AG09309 (cell line): ENCODE measurements at places on chromosomes 2 and 18.

- DNase-seq, result no peak
Measured at GRCh38 chr2:23509103-23509502, 124.1 kb downstream of the KLHL29 start.

DNA sequence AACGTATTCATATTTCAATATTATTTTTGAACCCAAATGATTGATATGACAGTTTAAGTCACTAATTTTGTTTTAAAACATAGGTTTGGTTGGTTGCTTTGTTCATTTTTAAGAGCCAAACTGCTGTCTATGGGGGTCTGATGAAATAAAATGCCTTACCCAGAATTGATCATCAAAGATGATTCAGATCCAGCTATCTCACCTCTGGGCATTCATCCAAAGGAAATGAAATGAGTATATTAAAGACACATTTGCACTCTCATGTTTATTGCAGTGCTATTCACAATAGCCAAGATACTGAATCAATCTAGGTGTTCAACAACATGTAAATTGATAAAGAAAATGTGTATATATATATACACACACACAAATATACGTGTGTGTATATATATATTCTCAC is 326.9 kb upstream of the GULP1 start:
- DNase-seq, result no peak

DNA sequence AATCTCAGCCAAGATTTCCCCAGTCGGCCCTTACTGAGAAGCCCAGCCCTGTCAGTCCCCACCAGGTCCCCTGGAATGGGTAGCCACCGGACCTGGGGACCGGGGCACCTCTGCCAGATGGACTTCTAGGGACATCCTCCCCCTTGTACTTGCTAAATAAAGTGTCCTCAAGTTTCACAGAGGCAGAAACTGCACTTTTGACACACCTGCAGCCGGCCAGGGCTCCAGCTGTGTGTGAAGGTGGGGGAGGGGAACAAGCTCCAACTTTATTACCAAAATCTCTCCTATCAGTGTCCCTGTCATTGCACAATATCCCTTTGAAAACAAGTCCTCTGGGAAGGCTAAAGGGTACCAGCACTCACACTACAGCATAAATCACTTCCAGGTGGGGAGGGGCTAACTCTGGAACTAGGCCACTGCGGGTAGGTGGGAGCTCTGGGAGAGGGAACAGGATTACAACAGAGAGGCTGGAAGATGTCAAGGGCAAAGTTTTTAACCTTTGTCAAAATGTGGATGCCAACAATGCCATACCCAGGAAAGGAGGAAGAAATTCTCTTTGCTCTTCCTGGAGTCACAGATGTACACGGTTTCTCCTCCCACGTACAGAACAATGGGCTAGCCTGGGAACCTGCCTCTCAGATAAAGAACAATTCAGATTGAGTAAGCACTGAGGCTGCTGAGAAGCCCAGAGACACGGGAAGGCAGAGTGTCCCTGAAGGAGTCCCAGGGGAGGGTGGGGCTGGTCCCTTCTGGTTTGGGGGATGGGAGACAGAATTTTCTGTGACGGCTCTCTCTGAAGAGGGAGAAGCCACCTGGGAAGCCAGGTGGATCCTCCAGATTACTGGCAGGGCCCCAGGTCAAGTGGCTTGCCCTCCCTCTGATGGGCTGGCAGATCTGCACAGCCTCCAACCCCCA is 11.0 kb downstream of the SDC1 start:
- DNase-seq, result no peak

- DNase-seq, result no peak
Measured at GRCh38 chr2:86645752-86646151, 22.1 kb upstream of the RNF103 start.

DNA sequence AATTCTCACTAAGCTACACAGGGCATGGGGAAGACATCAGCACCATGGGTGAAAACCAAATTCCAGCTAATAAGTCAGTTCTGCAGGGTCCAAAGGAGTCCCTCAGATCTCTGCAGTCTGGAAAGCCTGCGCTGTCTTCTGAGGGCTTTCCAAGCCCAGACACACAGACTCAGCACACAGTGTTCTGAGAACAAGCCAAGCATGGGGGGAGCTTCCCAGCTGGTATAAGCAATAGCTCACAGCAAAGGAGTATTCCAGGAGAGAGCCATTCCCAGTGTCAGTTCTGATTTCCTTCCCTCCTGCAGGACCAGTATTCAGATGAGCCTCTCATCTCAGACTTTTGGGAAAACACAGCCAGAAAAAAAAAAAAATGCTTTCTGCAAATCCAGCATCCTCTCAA is 370.8 kb downstream of the TNS1 start:
- DNase-seq, result no peak
